ENCODE measurements at places on chromosomes 7 and 10.

- no peak for DNase-seq
Measured at GRCh38 chr10:48231699-48232315, 42.7 kb downstream of the FRMPD2 start.

GRCh38 chr7:25776744-25777123 lies 375.3 kb upstream of the NFE2L3 start:
- no peak for DNase-seq

DNA sequence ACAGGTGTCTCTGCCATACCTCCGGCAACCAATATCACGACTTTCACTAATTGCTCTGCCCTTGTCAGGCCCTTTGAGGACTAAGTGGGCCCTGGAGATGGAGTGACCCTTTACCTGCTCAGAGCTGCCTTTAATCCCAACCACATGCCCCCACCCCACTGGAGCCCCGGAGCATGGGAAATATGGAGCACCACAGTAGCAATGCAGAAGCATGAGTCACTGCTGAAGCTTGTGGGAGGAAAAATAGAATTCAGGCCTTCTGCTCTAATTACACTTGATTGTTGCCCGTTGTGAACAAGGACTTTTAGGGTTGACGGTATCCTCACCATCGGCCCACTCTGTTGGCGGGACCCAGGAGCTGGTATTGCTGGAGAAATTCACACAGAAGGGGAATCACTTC lies 52.5 kb upstream of the FRMD4A start:
- no peak for DNase-seq

GRCh38 chr7:152108359-152108758 lies 82.9 kb downstream of the GALNT11 start:
- DNase-seq = no peak

DNA sequence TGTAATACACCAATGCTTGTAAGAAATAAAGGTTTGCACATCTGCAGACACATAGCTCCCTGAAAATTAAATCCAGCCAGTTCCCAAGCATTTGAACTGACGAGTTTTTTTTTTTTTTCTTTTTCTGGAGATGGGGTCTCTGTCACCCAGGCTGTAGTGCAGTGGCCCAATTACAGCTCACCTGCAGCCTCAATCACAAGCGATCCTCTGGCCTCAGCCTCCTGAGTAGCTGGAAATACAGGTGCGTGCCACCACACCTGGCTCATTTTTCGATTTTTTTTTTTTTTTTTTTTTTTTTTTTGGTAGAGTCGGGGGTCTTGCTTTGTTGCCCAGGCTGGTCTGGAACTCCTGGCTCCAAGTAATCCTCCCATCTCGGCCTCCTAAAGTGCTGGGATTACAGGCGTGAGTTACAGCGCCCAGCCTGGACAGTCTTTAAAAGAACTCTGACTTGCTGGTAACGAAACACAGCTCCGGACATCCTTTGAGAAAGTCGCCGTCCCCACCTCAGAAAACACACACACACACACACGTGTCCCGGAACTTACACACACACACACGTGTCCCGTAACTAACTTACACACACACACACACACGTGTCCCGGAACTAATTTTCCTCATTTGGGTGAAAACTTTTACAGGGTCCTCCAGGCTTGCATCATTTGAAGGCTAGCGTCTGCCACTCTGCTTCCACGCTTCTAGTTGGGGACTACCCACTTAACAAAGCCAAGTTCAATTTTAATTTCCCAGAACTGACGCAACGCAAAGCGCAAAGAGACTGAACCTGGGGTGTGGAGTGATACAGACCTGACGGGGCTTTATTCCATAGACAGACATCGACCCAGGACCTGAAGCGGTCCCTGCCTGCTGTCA lies 18.6 kb downstream of the OCM2 start:
- no peak for DNase-seq

- peak; percentile 40 for DNase-seq
Measured at GRCh38 chr7:101390901-101391301, 28.2 kb downstream of the COL26A1 start.

GRCh38 chr10:3835770-3836169 lies 50.8 kb upstream of the KLF6 start:
- no peak for DNase-seq

- DNase-seq = no peak
Measured at GRCh38 chr7:94039368-94040035, 35.3 kb upstream of the BET1 start.

DNA sequence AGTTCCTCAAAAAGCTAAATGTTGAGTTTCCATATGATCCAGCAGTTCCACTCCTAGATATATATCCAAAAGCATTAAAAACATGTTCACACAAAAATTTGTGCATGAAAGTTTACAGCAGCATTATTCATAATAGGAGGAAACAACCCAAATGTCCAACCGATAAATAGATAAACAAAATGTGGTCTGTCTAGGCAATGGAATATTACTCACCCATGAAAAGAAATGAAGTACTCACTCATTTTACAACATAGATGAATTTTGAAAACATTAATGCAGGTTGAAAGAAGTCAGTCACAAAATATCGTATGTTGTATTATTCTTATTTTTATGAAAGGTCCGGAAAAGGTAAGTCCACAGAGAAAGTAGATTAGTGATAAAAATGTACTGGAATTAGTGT lies 34.0 kb downstream of the BMPR1A start:
- DNase-seq = no peak

DNA sequence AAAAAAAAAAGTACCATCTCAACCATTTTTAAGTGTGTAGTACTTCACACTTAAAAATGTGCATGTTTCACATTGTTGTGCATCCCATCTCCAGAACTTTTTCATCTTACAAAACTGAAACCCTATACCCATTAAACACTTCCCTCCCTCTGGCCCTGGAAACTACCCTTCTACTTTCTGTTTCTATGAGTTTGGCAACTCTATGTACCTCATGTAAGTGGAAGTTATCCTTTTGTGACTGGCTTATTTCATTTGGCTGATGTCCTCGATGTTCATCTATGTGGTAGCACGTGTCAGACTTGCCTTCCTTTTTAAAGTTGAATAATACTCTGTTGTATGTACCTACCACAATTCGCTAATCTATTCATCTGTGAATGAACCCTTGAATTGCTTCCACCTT lies 12.2 kb downstream of the KCNMA1 start:
- DNase-seq = no peak

- DNase-seq = no peak
Measured at GRCh38 chr7:116540743-116541142, 15.9 kb downstream of the CAV1 start.
